ENCODE measurements at places on chromosomes 1 and 21.

GRCh38 chr21:15841856-15842564 is 112.2 kb downstream of the USP25 start:
- no peak for DNase-seq

- DNase-seq: no peak
Observed at GRCh38 chr1:74812180-74812541, 79.2 kb downstream of the TYW3 start.

DNA sequence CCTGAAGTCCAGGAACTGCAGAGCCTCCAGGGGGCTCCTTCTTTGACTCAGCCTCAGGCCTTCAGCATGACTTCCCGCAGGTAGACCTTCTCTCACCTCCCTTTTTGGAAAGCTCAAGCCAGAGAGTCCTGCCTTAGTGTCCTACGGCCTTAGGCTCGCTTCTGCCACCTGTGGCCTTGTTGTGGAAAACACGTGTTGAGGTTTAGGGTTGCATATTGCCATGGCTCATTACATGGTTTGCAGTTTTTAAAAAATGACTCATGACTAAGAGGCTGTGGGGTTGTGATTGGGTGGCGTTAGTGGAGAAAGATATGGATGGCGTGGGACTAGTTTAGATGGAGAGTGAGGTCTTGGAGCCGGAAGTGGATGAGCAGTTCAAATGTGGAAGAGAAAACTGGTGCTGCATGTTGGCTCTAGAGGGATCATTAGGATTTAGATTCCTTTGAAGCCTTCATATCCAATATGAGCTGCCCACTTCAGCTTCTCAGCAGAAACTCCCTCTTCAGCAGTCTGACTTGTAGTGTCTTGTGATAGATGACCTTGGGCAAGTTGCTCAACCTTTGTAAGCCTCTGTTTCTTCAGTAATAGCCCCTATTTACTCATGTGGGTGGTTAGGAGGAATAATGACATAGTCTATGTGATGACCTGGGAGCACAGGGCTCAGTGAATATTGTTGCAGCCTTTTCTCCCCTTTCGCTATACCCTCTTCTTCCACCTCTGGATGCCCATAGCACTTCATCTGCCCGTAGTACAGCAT is 6.5 kb upstream of the FGGY start:
- DNase-seq: no peak

GRCh38 chr1:169906938-169907337 is 13.2 kb upstream of the SCYL3 start:
- no peak for DNase-seq

DNA sequence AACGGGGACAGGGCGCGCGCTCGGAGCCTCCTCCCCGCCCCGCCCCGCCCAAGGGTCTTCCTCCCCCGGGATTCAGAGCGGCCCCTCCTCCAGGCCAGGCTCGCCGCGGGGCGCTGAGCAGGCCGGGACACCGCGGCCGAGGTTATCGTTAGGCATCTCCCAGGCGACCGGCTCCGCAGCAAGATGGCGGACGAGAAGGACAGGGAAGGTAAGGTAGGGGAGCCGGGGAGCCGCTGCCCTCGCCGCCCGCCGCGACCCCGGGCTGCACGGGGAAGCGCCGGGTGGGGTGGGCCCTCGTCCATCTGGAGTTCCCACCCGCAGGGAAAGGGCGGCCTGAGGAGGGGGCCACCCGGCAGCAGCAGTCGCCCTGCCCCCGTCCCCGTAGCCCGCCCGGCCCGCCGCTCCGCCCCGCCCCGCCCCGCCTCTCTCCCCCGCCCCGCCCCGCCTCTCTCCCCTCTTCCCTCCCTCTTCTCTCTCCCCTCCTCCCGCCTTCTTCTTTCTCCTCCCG is 105.9 kb upstream of the HNRNPU start:
- DNase-seq: peak; percentile 77

- DNase-seq: peak; percentile 22
Observed at GRCh38 chr1:225777058-225777582, 506 bp upstream of the SRP9 start.

DNA sequence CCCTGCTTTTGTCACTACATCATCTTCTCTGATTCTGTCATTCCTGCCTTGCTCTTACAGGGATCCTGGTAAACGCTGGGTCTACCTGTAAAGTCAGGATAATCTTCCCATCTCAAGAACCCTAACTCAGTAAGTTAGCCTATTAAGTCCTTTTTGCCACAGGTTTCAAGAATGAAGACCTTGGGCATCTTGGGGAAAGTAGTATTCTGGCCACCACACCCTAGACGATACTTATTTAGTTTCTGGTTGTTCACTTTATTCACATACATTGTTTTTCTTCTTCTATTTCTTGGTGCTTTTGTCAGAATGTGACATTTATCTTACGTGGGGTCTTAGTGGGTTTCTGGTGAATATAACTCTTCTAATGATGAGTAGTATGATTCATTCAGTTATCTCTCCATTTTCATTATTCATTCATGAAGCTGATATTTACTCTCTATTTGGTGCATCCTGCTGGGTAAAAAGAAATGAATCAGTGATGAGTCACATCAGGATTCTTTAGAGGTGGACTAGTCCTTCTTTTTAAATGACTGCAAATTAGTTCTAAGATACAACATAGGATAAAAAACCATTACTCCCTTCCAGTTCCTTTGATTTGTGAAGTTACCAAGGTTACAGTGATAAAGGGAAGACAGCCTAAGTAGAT is 514.4 kb upstream of the B3GALT2 start:
- no peak for DNase-seq

GRCh38 chr1:18945401-18945849 is 11.1 kb downstream of the IFFO2 start:
- no peak for DNase-seq

GRCh38 chr1:193118803-193119730 is 2.8 kb upstream of the CDC73 start:
- DNase-seq: no peak

GRCh38 chr1:183200451-183200850 is 14.4 kb downstream of the LAMC2 start:
- no peak for DNase-seq

DNA sequence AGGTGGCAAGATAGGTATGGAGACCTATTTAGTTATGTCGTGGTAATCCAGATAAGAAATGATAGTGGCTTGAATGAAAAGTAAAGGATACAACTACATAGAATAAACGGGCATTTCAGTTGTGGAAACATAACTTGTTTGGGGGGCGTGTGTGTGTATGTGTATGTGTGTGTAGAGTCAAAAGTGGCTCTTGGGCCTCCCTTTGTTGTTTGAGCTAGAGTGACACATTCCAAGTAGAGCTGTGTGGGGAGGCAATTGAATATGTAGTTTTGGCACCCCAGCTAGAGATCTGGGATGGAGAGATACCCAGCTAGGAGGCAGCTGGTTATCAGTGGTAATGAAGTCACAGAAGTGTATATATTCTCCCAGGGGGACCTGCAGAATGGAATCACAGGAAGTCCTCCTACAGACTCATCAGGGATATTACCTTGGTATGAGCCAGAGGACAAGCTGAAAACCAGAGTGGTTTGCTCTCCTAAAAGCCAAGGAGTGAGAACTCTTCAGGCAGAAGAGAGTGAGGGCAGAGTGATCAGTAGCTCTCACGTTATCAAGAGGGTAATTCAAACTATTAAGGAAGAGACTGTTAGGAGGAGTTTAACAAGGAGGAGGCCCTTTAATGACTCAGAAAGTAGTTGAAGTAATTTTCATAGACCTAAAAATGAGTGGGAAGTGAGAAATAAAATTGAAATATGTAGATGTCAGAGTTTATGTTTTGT is 5.1 kb downstream of the CR1L start:
- no peak for DNase-seq

- DNase-seq: no peak
Observed at GRCh38 chr1:171754971-171755370, 13.1 kb upstream of the VAMP4 start.

DNA sequence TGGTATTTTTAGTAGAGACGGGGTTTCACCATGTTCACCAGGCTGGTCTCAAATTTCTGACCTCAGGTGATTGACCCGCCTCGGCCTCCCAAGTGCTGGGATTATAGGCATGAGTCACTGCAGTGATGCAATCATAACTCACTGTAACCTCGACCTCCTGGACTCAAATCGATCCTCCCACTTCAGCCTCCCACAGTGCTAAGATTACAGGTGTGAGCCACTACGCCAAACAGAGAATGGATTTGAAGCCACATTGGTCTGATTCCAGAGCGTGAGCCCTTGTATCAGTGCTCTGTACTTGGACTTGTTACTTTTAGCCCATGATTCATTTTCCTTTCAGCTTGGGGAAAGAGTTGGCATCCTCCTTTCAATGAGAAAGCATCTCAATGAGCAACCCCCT is 14.9 kb upstream of the ZNF683 start:
- no peak for DNase-seq

DNA sequence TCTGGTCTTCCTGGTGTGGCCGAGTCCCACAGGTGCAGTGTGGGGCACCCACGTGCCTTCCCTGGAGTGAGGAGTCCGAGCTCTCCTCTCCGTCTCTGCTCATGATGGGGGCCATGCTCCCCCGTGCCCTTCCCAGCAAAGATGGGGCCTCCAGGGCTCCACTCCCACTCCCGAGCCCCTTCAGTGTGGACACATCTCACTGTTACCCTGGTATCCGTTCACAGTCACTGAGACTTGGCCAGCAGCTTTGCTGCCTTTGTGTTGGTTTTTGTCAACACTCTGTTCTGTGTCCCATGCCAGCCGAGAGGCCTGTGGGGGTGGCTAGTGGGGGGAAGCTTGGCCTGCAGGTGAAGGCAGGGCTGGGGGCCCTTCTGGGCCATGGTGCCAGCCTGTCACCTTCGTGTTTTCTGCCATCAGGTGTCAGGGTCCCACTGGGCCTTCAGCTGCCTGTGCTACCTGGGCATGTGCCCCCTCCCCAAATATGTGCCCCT is 46.9 kb upstream of the POFUT2 start:
- DNase-seq: no peak

- DNase-seq: no peak
Observed at GRCh38 chr21:42518215-42518614, 4.6 kb downstream of the SLC37A1 start.

DNA sequence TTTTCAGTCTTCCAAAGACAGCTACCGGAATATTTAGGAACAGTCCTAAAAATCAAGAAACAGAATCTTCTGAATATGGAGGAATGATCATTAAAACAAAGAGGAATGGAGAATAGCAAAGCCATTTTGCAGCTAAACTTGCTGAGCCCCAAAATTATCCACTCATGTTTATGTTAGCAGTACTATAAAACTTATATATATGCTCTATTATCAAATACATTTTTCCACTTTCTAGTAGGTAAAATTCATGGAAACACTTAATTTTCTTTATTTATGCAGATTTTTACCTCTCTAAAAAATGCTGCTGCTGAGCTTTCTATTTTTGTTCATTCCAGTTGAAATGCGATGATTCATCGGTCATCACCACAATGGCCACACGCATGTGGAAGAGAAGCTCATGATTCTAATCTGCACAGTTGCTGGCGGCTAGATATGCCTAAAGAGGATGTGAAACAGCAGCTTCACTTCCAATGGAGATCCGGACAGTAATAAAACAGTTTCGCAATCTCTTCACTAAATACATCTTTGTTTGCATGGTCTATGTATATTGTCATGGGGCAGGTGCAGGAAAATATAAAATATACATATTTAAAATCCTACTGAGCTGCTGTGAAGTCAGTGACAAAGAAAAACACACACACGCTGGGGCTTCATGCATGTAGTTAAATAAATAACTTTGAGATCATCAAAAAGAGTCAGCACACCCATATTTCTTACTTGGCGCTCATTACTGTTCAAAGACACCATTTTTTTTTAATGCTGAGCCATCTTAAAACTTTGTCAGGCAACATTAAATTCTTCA is 292.2 kb downstream of the SMYD3 start:
- DNase-seq: no peak

- DNase-seq: no peak
Observed at GRCh38 chr1:184583849-184584248, 170.8 kb downstream of the EDEM3 start.

DNA sequence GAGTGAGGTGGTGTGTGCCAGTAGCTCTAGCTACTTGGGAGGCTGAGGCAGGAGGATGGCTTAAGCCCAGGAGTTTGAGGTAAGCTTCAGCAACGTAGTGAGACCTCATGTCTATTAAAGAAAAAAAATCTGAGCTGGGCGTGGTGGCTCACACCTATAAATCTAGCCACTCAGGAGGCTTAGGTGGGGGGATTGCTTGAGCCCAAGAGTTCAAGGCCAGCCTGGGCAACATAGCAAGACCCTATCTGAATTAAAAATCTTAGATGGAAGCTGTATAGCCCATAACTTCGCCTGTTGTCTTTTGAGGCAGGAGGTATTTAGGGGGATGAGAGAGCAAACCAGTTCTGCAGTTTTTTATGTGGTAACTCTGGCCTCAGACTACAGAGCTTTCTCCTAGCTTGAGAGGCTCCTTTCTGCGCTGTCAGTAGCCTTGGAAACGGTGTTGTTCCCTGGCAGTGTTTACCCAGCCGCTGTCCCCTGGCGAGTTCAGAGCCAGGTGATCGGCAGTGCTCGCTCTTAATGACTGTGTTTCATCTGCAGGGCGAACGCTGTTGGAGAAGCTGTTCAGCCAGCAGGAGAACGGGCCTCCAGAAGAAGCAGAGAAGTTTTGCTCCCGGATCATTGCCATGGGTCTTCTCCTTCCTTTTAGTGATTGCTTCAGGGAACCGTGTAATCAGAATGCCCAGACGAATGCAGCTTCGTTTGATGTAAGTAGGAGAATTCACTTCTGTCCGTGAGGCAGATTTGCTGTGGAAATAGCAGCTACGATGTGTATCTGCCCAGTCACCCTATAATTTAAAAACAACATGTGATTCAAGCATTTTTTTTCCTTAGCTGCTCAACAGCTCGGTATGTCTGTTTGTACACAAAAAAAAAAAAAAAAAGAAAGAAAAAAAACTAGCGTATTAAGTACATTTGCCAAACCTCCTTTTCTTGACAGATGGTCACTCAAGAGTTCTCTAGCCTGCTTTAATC is 31.2 kb downstream of the FMN2 start:
- no peak for DNase-seq

DNA sequence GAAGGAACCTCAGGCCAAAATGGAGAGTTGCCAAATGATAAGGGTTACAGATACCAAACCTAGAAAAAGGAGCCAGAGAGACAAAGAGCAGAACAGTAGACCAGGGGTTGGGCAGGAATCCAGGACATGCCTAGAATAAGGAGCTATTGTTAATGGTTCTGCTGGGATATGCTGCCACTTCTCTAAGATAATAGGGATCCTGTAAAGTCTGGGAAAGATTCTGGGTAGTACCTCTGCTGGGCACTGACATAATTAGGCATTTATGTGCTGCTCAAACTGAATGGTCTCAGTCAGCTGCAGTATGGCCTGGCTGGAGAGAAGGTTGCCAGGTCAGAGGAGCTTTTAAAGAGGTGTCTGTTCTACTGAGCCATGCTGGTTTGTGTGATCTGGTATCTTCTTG is 19.9 kb upstream of the NRIP1 start:
- DNase-seq: no peak

GRCh38 chr1:31650161-31651088 is 5.7 kb upstream of the PEF1 start:
- DNase-seq: no peak

DNA sequence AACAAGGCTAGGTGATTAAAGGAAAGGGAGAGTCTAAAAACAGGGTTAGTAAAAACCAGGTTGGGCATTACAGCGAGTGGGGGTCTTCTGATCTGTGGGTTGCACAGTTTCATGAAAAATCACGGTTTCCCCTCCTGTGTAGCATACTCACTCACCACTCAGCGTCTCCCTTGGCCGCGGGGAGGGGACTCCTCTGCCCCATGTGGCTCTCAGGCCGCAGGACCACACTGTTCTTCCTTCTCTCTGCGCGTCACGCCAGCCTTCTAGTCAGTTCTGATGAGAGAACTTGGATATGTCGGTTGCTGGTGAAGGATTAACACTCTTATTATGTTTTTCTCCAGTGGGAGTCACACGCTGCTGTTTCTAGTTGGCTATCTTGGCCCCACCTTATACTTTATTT is 254.6 kb upstream of the LRRC7 start:
- DNase-seq: no peak

All from stimulated activated naive CD4-positive, alpha-beta T cell treated with Interleukin-2 at 50 U/mL for 16 hours (primary cell).